A673 (cell line): ENCODE measurements at places on chromosomes 5 and 9.

- DNase-seq: no peak
Observed at GRCh38 chr5:123157791-123158581, 68.9 kb downstream of the PRDM6 start.

- no peak for DNase-seq
Observed at GRCh38 chr5:56358703-56359681, 125.9 kb upstream of the ANKRD55 start.

- DNase-seq: no peak
Observed at GRCh38 chr5:119238265-119239118, 117.3 kb upstream of the TNFAIP8 start.

DNA sequence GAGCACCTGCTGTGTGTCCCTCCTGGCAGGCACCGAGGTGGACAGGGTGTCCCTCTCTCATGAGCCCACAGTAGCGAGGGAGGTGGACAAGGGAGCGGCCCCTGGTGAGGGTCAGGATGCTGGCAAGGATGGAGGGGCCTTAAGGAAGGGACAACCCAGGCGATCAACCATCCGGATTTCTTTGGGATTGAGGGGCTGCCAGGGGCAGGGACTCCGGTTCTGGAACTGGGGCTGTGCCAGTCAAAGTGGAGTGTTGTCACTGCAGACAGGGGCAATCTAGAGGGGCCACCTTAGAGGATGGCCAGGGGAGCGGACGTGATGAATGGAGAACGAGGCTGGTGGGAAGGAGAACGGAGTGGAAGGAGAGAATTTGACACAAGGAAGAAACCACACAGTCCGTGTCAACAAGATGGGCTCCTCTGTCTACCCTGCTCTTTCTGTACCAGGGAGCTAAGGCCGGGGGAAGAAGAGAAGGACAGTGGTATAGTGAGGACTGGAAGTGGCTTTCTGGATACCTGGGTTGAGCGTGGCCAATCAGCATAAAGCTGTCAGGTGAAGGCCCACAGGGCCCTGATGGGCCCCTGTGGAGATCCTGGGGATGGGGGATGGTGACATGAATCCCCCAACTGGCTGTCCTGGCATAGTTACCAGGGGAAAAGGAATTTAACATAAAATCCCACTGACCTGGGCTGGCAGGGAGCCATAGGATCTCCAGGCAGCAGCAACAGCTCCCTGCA, 4.2 kb upstream of the WDR5 start:
- no peak for DNase-seq

DNA sequence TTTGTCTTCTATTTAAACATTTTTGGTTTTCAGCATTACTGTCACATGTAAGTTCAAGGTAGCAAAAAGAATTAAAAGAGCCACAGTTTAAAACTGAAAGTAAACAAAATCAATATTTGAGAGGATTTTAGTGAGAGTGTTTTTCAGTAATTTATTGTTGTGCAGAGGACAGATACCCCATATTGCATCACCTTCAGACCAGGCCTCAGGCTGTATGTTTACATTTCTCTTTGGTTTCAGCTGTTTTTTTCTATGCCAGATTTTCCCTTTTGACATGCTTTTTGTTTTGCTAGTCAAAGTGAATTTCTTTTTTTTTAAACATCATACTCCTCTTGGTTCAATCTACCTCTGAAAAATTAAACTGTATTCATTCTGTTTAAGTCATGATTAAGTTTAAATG, 47.2 kb downstream of the MAST4 start:
- DNase-seq: no peak

DNA sequence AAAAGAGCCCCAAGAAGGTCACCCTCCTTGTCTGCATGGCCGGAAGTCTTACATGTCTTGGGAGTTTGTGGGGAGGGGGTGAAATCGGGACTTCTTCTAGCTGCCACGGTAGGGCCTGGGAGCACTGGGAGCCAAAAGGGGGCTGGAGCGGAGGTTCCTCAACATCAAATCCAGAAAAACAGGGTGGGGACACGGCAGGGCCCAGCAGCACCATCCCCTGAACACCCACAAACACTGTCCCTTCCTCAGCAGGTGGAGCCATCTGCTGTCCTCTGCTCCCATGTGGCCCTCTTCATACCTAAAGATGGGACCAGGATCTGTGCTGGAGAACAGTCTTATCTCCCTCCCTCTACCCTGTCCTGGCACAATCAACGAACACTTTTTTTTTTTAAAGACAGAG, 2.7 kb downstream of the TERT start:
- DNase-seq: no peak

- no peak for DNase-seq
Observed at GRCh38 chr5:58940446-58940845, 357.6 kb downstream of the RAB3C start.

GRCh38 chr5:1726956-1727355, 72.7 kb downstream of the MRPL36 start:
- DNase-seq: no peak

- DNase-seq: no peak
Observed at GRCh38 chr9:5459289-5459829, 9.0 kb downstream of the CD274 start.

- peak; percentile 19 for DNase-seq
Observed at GRCh38 chr9:94922098-94922607, 195.7 kb downstream of the AOPEP start.

DNA sequence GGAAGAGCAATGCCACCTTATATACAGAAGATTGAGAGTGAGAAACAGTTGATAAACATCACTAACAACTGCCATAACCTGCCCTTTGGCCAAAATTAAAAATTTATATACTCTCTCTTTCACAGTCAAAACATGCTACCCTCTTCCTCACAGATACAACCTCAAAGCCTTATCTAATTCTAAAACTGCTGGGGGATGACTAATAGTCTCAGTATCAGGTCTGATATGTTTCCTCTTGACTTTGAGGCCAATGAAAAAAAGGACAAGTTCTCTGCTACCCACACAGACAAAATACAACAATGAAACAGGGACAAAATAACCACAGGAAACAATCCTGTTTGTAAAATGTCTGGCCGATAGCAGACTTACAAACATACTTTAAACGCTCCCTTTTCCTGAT, 485.6 kb upstream of the NUDT12 start:
- DNase-seq: no peak

DNA sequence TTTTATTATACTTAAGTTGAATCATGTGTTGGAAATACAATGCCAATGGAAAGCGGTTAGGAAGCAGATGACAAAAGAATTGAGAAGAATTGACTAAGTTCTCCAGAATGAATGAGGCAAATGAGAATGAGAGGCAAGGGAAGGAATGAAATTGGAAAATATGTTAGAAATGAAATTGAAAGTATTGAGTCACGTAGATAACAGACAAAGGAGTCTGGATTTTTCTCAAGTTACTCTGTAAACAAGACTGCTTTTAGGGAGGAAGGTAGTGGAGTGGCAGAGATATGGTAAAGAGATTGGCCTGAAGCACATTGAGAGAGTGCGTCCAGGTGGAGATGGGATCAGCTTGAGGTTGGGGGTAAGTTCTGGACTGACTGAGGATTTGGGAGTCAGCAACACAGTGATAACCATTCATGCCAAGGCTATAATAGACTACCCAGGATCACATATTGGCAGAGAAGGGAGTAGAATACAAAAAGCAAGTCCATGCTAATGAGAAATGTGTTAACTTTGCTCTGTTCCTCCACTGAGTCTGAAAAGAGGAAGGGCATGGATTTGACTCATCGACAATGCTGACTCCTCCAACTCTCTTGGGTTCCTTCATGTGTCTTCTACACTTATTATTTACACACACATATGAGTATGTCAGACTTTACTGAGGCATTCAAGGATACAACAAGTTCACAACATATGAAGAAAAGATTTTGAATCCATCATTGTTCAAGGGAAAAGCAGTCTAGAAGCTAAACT, 814.2 kb upstream of the ZNF608 start:
- no peak for DNase-seq

DNA sequence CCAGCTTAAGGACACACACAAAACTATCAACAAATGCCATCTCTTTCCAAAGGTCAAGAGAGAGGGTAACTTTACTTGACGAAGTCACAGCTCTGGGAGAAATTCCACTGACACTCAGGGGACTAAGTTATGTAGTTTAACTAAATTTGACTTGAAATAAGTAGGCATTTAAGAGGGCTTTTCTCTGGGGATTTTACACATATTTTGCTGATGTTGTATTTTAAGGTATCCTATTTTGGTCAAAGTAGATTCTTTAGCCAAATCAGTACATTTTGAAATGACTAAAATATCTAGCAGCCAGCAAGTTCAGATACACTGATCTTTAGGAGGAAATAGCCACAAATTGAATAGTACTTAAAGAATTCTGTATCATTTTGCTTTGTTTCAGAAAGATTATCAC, 652.0 kb downstream of the PDE4D start:
- no peak for DNase-seq

GRCh38 chr5:149765932-149766331, 35.8 kb downstream of the PPARGC1B start:
- DNase-seq: no peak

DNA sequence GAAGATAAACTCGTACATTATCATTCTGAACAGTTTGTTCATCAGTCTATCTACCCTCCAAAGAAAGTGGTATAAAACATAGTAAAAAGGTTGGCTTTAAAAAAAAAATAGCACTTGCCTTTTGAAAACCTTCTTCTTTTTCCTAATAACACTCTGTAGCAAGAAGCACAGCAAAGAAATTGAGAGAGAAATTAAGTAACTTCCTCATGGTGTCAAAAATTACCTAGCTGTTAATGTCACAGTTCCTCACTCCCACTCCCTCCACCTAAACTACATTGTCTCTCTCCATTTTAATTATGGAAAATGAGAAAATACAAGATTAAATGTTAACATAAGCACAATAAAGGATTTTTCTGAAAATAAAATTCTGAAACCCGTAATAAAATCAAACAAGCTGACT, 72.2 kb downstream of the CERT1 start:
- no peak for DNase-seq
